Natural killer cell (primary cell): ENCODE measurements at places on chromosomes 3 and 15. TPM values are rescaled to one million over a fixed set of nuclear protein-coding genes. Genes with fewer than 3 reads are reported as not detected.

The MORC1 gene
- not detected for total RNA-seq

The PLCH1 gene
- 0.05 TPM for total RNA-seq

The MKRN2OS gene
- not detected for total RNA-seq

The CCDC66 gene
- 25.5 TPM for total RNA-seq

The GOLGA6D gene
- not detected for total RNA-seq

The ACP3 gene
- total RNA-seq = 1.7 TPM

DNA sequence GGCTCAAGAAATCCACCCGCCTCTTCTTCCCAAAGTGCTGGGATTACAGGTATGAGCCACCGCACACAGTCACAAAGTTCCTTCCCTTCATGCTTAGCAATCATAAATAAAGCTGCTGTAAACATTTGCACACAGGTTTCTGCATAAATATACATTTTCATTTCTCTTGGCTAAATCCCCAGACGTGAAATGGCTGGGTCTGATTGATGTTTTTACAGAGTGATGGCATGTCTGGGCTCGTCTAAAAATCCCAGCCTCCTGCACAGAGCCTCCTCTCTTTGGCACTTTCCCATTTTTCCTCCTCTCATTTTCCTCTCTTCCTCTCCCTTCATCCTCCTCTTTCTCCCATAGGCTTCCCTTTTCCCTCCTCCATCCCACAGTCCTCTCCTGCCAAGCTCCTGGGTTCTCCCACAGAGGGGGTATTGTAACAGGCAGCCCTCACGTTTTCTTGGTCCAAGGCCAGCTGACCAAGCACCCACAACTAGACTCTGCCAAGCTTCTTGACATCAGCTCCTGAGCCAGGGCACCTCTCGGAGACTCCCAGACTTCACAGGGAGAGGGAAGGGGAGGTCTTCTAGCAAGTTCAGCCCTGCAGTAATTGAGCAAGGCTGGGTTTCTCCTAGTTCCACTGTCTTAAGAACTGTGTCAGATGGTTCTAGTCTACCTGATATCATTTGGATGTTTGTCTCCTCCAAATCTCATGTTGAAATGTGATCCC is 10.5 kb upstream of the PLA2G4E start:
- no peaks in the 10 kb centered on the region for H3K27me3 ChIP-seq
- no peaks in the 10 kb centered on the region for H3K36me3 ChIP-seq
- peaks cover 6% of the 10 kb centered on the region for H3K4me1 ChIP-seq
- DNase-seq = no peak
- H3K27ac ChIP-seq = no peak overlapping the region
- H3K4me3 ChIP-seq = no peak overlapping the region

- H3K36me3 ChIP-seq = no peaks in the 10 kb centered on the region
- no peaks in the 10 kb centered on the region for H3K4me1 ChIP-seq
Observed at GRCh38 chr3:148360051-148360450, 337.7 kb upstream of the AGTR1 start.

DNA sequence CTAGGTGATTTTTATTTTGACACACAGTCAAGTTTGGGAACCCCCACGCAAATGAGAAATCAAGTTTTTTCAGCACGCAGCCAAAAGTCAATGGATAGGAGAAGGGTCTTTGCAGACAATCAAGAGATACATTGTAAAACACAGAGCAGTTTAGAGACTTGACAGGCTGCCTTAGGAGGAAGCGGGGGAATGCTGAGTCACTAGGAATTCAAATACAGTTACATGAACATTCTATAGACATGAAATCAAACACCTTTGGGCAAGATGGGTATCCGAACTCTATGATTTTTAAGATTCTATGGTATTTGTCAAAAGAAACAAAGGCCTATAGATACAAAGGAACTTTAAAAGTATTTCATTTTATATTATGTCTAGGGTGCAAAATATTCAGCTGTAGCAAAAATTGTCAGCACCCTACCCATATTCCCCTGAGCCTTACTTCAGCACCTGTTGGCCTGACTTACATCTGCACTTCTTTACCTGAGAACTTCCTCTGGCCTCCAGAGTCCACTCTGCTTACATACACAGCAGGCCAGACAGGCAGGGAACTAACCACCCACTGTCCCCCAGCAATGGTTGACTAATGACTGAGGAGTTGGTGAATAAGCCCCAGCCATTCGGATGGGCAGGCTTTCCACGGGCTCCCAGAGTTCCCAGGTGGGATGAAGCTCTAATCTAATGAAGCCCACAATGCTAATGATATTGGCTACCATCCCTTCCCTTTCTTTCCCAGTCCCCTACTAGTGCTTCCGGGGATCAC is 289.3 kb upstream of the RORA start:
- no peak overlapping the region for H3K27ac ChIP-seq
- H3K4me1 ChIP-seq = no peaks in the 10 kb centered on the region
- H3K27me3 ChIP-seq = no peaks in the 10 kb centered on the region
- DNase-seq = no peak
- H3K36me3 ChIP-seq = no peaks in the 10 kb centered on the region
- no peak overlapping the region for H3K4me3 ChIP-seq

DNA sequence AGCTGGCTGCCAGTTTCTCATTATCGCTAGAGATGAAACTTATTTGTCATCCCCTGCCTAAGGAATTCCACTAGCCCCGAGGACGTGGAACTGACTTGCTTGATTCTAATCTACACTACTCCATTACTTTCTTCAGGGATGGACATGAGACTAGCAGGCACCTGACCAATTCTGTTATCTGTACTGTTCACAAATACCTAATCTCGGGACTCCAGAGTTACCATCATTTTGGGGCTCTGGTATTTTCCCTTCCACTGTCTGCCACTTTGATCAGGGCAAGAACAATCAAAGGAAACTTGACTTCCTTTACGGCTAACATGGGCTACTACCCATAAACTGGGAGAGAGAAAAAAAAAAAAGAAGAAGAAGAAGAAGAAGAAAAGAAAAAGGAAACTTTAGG is 27.8 kb downstream of the BMF start:
- peaks cover 21% of the 10 kb centered on the region for H3K4me1 ChIP-seq
- no peaks in the 10 kb centered on the region for H3K36me3 ChIP-seq
- H3K4me3 ChIP-seq = no peak overlapping the region
- DNase-seq = no peak

DNA sequence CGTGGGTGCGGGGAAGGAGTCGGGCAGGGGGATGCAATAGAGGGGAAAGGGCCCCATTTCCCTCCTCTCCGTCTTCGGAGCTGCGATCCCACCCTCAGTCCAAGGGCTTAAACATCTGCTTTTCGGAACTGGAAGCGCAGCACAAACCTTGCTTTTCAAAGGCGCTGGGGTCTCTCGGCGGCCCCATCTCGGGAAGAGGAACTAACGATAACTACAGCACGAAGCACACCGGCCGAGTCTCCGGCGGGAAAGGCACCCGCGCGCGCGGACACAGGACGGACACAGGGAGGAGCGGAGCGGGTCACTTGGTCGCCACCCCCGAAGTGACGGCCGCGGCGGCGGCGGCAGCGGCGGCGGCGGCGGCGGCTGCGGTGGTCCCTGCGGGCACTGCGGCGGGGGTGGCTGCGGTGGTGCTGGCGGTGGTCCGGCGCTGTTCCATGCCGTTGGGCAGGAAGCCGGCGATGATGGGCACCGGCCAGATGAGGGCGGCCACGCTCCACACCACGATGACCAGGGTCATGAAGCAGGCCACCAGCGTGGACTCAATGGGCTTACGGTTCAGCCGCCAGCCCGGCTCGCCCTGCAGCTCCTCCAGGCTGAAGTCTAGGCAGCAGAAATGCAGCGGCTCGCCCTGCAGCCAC is 1.1 kb downstream of the TMEM158 start:
- H3K4me1 ChIP-seq = peaks cover 12% of the 10 kb centered on the region
- H3K36me3 ChIP-seq = no peaks in the 10 kb centered on the region

- H3K36me3 ChIP-seq = no peaks in the 10 kb centered on the region
- H3K27ac ChIP-seq = no peak overlapping the region
- H3K27me3 ChIP-seq = no peaks in the 10 kb centered on the region
- peak; percentile 47 for DNase-seq
Observed at GRCh38 chr3:45864760-45865519, 21.4 kb upstream of the CCR9 start.

- H3K27me3 ChIP-seq = no peaks in the 10 kb centered on the region
- peaks cover 27% of the 10 kb centered on the region for H3K4me1 ChIP-seq
- H3K36me3 ChIP-seq = peaks cover 43% of the 10 kb centered on the region
Observed at GRCh38 chr15:84788500-84788899, 28.7 kb upstream of the ALPK3 start.

DNA sequence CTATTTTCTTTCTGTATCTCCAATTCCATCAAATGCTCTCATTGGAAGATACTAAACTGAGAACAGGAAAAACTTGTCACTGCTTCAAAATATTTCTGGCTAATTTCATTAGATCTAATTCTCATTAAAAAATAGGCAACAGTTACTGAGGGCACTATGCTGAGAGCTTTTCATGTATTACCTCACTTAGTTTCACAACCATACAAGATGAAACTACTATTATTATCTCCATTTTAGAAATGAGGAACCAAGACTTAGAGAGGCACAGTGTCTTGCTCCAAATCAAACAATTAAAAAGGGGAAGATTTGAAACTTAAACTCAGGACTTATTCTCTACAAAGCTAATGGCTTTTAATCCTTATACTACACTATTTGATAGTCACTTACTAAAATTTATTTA is 7.2 kb upstream of the OTOL1 start:
- no peak overlapping the region for H3K27ac ChIP-seq
- H3K4me1 ChIP-seq = no peaks in the 10 kb centered on the region

DNA sequence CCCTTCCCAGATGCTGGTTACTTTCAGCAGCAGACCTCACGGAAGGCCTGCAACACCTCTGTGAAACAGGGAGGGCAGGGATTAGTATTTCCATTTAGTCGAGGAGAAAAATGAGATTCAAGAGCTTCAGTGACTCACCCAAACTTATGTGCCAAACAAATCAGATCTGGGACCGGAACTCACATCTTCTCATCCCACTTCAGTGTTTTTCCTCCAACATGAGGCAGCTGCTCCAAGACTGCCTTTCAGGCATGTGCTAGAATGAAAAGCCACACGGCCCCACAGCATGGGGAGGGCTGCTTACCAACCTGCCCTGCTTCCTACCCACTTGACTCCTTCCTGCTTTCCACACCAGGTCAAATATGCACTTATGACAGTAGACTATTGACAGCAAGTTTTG is 129.4 kb upstream of the SLC24A5 start:
- no peak overlapping the region for H3K4me3 ChIP-seq
- H3K4me1 ChIP-seq = no peaks in the 10 kb centered on the region
- no peak for DNase-seq
- H3K36me3 ChIP-seq = no peaks in the 10 kb centered on the region

GRCh38 chr3:183966361-183966791 is 51.3 kb downstream of the ABCC5 start:
- H3K27ac ChIP-seq = no peak overlapping the region
- no peak overlapping the region for H3K4me3 ChIP-seq
- no peaks in the 10 kb centered on the region for H3K27me3 ChIP-seq
- peaks cover 16% of the 10 kb centered on the region for H3K36me3 ChIP-seq

DNA sequence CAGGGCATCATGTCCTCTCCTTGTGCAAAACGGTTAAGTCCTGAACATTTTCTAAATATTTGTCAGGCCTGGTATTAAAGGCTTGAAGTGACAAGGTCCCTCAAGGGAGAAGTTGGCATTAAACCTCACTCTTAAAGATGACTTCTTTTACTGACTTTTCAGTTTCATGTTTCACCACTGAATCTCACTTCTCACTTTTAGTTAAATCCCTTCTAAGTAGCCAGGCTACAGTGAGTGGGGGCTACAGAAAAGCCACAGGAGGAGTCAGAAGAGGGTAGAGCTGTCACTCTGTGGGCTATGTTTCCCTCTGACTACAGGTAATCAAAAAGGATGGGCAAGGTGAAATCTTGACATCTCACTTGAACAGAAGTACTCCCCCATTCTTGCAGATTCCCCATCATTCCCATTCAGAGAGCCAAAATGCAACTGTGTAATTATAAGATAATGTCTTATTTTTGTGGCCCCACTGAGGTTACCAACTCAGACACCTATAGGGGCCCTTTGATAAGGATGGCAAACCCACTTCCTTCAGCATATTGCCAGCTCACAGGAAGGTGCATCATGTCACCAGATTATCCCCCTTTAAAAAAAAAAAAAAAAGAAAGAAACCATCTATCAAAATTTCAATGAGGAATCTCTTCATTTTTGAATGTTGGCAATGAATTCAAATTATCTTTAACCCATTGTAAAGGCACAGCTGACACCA is 790.1 kb upstream of the CFAP20DC start:
- H3K27ac ChIP-seq = no peak overlapping the region
- H3K4me1 ChIP-seq = peaks cover 18% of the 10 kb centered on the region
- H3K27me3 ChIP-seq = no peaks in the 10 kb centered on the region
- H3K36me3 ChIP-seq = no peaks in the 10 kb centered on the region

- H3K36me3 ChIP-seq = no peaks in the 10 kb centered on the region
- H3K4me1 ChIP-seq = no peaks in the 10 kb centered on the region
- no peak for DNase-seq
- no peaks in the 10 kb centered on the region for H3K27me3 ChIP-seq
- H3K4me3 ChIP-seq = no peak overlapping the region
Observed at GRCh38 chr3:24272875-24273274, 221.8 kb downstream of the THRB start.
